ENCODE measurements at places on chromosomes 11 and 22.

DNA sequence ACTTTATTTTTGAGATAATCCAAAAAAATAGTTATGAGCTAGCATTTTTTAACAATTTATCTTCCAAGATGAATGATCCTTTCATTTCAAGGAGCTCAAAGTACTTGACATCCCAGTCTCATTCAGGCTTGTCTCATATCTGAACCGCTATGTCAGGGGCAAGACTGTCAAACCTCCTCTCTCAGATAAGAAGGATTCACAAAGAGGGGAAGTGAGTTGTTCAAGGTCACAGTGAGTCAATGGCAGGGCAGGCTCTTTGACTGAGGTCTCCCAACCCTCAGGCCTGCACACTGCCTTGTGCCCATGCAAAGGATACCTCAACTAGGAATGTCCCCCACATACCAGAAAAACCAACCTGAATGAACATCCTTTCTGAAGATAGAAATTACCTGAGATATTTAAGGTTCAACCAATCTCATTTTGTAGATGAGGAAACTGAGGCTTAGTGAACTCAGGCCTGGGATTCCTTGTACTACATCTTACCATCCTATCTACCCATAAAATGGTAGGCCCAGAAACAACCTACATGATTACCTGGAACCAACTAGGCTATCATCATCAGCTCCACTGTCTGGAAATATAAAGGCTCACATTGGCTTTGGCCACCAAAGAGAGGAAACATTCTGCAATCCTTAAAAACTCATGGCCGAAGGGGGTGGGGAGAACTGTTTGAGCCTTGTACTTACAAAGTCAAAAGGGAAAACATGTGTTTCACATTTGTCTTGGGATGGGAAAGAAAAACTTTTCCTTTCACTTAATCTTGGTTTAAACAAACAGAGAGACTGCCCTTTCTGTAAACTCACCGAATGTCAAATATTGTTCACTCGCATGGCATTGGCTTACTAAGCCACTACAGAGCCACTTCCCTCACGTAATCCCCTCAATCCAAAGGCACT, 51.1 kb downstream of the LIF start:
- DNase-seq, result no peak

DNA sequence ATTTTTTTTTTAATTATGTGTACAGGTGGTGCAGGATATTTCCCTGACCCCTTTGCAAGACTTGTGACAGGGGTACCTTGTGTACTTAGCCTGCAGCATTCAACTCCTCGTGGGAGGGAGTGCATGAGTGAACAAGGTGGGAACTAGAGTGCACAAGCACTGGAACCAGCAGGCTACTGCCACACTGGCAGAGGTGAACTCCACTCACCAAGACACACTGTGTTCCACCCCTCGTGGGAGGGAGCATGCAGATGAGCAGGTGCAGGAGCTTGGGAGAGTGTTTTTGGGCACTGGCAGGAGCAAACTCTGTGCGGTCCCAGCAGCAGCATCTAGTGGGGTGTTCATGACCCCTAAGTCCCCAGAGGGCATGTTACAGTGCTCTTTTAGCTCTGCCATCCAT, 282.7 kb upstream of the PLET1 start:
- no peak for DNase-seq

DNA sequence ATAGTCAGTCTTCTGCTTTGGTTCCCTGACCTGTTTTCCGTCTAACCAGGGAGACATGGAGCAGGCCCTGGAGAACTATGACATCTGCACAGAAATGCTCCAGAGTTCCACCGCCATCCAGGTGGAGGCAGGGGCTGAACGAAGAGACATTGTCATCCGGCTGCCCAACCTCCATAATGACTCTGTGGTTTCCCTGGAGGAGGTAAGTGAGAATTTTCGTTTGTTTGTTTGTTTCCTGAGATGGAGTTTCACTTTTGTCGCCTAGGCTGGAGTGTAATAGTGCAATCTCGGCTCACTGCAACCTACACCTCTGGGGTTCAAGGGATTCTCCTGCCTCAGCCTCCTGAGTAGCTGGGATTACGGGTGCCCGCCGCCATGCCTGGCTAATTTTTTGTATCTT, 52.9 kb downstream of the CABIN1 start:
- DNase-seq, result no peak

GRCh38 chr11:30984442-30984816, 385.1 kb downstream of the DCDC1 start:
- DNase-seq, result peak; percentile 83

- no peak for DNase-seq
Observed at GRCh38 chr11:68658661-68659060, 25.7 kb upstream of the GAL start.

DNA sequence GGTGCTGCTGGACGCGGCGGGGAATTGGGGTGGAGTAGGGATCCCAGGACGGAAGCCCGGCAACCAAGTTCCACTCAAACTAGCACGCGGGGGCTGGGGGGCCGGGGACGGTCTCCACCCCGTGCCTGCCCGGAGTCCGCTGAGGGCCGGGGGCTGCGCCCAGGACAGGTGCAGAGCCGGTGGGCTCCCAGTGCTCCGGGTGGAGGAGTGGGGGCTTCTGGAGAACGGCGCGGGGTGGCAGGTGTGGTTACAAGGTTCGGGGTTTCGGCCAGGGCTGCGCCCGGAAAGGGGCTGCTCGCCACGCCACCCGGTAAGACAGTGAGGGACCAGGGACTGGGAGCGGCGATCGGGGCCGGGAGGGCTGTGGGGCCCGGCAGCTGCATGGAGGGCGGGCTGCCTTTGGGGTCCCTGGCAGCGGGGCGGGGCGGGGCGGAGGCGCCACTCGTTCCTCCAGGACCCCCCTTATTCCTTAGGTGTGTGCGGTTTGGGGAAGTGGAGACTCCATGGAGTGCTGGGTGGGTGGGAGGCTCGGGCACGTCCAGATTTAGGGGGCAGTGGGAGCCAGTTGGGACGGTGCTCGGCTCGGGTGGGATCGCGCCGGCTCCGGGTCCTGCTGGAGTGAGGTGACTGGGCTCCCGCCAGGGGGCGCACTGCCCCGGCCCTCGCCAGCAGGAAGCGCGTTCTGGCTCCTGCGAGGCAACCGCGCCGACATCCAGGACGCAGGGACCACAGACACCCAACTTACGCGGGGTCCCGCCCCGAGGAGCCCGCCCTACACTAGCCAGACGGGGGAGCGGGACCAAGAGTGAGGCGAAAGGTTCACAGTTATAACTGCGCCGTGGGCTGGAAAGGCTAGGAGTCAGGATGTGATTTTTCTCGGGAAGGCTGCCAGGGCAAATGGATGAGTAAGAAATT, 868 bp downstream of the TSPAN18 start:
- DNase-seq, result peak; percentile 72

DNA sequence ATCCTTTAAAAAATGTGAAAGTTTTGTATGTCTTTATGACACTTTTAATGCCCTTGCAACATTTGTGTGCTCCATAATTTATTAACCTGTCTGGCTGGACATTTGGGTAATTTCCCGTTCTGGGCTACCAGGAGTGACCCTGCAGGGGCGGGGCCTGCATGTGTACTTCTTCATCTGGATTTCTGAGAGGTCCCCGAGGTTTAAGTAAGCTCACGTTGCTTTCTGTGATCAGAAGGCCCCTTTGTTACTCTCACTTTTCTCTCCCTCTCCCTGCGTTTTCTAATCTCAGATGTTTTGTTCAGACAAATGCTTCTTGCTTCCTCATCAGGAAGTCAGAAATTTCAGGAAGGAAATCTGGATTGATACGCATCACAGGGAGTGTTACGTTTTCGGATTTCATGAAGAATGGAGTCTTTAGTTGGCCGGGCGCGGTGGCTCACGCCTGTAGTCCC, 78.9 kb upstream of the CRYBB3 start:
- DNase-seq, result no peak

DNA sequence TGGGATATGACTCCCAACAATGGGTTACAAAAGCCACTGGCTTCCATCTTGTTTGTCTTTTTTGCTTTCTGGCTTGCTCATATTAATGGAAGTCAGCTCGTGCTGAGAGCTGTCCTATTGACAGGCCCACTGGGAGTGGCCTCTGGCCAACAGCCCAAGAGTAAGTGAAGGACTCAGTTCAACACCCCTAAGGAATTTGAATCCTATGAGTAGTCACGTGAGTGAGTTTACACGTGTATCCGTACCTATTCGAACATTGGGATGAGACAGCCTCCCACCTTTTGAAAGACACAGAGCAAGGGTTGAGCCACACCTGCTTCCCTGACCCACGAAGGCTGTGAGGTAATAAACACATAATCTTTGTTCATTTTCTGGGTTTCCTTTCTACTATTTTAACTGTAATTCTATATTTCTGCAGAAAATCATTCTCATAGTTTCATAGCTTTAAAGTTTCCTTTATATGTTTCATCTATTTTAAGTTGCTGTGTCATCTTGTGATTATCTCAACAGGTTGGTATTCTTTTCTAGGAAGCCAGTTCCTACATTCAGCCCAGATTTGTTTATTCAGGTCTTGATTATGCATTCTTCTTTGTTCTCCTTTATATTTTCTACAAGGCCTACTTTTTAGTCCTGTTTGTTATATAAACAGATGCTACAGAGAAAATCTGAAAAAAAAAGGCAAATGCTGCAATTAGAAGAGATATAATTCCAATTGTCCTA, 802.3 kb downstream of the CNTN5 start:
- peak; percentile 31 for DNase-seq

DNA sequence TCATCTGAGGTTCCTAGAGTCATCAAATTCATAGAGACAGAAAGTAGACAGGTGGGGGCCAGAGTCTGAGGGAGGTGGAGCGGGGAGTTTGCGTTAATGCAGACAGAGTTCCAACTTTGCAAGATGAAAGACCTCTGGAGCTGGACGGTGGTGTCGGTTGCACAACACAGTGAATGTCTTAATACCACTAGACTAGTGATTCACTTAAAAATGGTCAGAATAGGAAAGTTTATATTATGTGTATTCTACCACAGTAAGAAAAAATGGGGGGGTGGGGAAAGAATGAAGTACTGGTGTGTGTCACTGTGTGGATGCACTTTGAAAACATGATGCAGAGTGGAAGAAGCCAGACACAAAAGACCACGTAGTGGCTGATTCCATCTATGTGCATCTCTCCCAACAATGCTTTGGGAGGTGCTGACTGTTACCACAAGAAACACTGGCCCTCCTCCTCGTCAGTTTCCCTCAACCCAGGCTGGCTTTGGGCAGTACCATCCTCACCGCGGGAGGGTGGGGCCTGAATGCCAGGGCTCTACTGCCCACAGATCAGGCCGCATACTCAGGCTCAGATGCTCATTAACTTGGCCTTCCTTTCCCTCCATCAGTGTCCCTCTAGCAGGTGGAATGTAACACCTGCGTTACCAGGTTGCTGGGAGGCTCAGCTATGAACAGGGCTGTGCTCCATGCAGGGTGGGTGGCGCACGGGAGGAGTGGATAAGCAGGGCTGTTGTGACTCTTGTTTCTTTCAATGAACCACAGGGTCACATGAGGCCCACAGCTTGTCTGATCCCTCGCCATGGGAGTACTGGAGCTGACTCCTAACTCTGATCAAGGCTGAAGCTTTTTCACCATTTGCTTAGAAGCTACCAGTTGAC, 297.0 kb downstream of the CTTN start:
- DNase-seq, result no peak

GRCh38 chr11:58763120-58763490, 31.4 kb upstream of the GLYAT start:
- no peak for DNase-seq

- no peak for DNase-seq
Observed at GRCh38 chr11:67364783-67365722, 8.3 kb downstream of the CLCF1 start.

DNA sequence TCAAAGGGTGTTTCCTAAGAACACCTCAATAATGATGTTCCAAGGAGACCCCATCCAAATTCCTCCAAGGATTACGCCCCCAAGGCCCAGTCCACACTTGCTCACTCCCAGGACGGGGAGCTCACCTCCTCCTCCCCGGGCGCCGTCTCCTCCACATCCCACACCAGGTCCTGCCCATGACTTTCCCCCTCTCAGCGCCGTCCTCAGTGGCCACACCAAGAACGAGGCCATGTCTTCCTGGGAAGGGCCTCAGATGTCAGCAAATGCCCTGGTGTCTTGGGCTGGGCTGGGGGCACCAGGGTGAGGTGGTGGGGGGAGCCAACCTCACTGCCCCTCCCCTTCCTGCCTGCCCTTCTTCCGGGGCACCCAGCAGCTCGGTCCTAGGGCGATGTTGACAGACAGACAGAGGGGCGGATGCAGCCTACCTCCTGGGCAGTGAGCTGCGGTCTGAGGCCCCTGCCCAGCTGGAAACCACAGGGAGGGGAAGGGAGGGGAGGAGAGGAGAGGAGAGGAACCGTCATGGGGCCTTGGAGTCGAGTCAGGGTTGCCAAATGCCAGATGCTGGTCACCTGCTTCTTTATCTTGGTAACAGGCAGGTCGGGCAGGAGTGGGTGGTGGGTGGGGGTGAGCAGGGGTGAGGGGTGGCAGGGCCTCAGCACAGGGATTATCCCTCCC, at the start of the genes C11orf21 and TSPAN32:
Gene C11orf21, minus strand, starts transcription at position 288 of the 675 bp plus-strand sequence. Its CDS starts 110 bp downstream, at position 178.
Gene TSPAN32, plus strand, starts transcription at position 383 of the 675 bp plus-strand sequence. Its CDS starts 137 bp downstream, at position 520.
- peak; percentile 64 for DNase-seq

- DNase-seq, result no peak
Observed at GRCh38 chr11:1851468-1852180, 1.3 kb upstream of the LSP1 start.

GRCh38 chr22:29115682-29116288, 43.0 kb downstream of the KREMEN1 start:
- DNase-seq, result peak; percentile 60

DNA sequence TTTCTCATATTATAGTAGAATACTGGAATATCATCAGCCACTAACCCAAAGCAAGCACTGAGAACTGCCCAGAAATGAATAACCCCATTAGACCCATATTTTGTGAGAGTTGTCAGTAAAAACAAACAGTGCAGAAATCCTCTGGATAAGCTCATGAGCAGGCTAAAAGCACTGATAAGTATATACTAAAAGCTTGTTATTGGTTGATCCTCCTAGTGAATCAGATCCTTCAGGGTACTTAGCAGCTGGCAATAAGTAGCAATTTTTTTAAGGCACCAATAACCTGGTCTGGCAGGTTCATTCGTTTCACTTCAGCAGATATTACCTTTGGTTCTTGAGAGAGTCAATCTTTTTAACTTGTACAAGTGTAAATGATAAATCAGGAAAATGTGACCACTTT, 1.2 kb downstream of the NOX4 start:
- DNase-seq, result no peak

DNA sequence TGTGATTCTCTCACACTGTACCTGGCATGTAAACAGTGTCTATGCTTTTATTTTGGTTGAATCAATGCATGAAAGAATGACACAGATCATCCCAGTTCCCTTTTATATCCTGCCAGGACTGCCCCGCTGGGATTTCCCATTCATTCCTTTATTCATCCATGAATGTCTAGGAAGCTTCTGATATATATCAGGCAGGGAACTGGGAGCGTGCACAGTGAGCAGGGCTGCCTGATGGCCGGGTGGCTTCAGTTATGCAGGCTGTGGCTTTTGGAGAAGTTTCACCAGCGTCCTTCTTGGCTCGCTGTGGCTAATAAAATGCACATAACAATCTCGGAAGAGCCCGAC, 789.0 kb downstream of the TBC1D22A start:
- peak; percentile 10 for DNase-seq

All from myocyte (in vitro differentiated cells).